ENCODE measurements at places on chromosomes 12 and 14.

DNA sequence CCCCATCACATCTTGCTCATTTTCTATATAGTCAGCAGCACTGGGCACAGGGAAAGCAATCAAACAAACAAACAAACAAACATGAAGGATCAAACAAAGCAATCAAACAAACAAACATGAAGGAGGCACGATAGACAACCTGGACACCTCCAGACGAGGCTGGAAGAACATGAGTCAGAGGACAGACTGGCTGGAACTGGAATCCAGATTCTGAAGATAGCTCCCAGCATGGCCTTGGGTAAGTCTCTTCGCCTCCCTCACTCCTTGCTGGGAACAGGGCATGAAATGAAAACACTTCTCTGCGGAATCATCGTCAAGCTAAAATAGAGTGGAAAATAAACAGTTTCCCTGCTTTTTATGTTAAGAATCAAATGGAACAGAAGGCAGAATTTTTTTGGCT, 984.8 kb downstream of the VRK1 start:
- no peak for DNase-seq

DNA sequence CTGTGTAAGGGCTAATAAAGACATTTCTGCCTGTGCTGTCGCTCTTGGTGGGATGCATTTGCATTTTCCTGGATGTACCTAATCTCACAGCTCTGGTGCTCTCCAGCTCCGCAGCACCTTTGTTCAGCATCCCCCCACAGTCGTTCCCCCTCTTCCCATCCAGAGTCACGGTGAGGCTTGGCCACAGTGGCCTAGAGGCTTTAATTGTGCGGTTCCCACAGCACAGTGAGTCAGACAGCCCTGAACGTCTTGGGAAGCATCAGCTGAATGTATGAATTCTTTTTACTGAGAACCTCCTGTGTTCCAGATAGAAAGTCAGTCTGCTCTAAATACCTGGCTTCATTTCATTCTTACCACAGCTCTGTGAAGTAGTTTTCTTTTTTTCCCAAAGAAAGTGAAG, 28.7 kb downstream of the MLXIP start:
- no peak for DNase-seq

GRCh38 chr12:68067762-68068376, 78.6 kb downstream of the IFNG-AS1 start:
- DNase-seq, result no peak

DNA sequence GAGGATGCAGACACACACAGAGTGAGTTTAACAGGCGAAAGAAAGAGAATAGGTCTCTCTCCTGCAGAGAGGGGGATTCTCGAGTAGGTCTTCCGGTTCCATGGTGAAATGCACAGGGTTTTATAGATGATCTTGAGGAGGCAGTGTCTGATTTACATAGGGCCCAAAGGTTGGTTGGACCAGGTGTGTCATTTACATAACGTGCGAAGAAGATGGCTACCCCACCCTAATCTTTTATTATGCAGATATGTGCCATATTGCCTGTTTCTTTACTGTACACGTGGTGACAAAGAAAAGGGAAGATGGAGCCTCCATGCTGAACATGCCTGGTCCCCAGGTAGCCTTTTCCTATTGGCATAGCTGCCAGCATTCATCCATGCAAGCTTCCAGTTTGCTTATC, 219.8 kb downstream of the CRADD start:
- DNase-seq, result no peak

- DNase-seq, result peak; percentile 34
Observed at GRCh38 chr14:104650057-104650980, 39.1 kb upstream of the INF2 start.

DNA sequence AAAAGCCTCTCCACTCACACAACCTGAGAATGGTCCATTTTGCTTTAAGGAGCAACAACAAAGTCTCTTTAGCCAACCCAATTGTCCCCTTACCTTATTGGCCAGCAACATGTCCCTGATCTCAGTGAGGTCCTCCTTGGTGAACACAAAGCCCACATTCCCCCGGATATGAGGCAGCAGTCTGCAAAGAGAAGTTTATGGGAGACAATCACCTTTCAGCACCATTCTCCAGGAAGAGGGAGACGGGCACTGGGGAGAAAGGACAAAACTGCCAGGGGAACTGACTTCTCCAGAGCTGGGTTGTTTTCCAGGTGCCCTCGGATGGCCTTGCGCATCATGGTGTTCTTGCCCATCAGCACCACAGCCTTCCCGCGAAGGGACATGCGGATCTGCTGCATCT, 1.9 kb downstream of the RPLP0 start:
- no peak for DNase-seq

DNA sequence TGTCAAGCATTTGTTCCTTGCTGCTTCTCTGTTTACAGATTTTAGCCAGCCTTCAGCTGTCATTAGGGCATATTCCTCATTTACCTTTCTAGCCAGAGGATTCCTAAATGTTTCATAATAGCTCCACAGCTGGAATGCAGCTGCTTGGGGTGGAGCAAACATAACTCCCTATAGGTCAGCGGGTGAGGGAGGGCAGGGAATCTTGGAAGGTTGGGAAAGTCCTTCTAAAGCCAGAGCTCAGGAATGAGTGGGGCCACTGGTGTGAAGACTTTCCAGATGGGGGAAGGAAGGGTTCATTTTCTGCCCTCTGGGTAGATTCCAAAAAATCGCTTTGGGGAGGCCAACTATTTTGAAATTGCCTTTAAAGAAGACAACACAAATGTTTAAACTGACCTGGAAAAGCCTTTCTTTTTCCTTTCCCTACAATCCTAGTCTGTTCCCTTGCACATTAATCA, 16.3 kb upstream of the IRF2BPL start:
- no peak for DNase-seq

DNA sequence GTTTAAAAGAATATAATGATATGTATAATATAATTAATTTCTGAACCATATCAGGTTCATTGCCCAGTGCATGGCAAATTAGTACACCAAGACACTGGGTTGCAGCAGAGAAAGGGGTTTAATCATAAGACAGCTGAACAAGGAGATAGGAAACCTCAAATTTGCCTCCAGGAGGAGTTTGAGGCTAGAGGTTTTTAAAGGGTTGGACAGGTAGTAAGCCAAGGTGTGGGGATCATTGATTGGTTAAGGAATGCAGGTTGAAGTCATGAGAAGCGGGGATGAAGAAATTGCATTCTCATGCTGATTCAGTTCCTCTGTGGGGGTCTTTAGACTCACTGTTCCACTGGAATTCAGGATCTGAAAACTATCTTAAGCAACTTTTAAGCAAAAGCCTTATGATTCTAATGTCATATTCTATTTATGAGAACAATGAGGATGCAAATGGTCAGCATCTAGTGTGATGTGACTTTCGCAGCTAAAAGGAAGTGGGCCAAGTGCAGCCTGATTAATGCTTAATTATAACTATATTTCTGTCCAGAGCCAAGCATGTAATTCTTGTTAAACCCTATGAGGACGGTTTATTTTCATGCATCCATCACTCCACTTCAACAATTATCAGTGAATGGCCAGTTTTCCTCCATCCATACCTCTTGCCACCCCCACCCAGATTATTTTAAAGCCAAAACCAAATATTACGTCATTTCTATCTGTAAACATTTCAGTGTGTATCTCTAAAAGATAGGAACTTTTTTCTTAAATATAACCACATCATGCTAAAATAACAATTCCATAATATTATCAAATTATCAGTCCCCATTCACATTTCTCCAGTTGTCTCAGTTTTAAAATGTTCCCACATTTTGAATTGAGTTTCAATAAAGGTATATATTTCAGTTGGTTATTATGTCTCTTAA, 14.9 kb downstream of the RNF212B start:
- no peak for DNase-seq

DNA sequence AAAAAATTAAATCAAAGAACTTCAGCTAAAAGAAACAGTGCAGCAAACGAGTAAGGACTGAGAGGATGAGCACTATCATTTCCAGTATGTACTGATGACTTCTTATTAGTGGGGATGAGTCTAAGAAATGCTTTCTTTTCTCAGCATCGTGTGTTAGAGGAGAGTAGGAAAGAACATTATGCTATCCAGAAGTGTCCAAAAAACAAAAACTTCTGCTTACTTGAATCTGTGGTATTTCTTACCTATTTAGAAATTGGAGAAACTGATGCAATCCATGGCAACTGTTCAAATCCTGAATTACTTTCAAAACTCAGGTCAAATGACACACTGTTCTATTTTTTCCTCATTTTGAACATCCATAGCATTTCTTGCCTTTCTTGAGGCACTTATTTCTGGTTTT, 23.7 kb downstream of the ABCD2 start:
- DNase-seq, result no peak

DNA sequence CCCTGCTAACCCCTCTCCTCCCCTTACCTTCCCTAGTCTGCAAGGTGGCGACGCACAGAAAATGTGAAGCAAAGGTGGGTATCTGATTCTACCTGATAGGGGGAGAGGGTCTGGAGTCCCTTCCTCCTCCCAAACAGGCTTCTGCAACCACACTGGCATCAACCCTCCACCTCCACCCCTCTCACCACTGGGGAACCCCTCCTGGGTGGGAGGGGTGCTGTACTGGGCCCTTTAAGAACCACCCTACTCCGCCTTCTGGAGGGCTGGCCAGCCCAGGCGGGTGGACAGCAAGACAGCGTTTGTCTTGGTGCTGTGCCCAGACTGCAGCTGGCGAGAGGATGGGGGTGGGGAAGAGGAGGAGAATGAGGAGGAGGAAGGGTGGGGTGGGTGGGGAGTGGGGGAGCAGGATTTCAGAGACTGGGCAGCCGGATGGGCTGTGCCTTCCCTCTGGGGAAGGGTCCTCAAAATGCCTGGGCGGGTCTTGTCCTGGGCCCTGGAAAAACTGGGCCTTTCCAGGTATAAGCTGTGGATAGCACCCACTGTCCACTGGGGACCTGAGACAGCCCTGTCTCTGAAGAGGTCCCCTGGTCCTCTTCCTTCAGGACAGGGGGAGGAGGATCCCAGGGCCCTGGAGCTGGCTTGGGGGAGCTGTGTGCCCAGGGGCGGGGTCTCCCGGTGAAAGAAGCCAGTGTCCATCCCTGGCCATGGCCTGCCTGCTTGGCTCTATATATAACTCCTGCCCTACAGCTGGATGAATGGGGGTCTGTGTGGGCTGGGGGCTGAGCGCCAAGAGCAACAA, 2.8 kb downstream of the TNS2 start:
- DNase-seq, result no peak

GRCh38 chr12:16020031-16020430, 108.9 kb downstream of the DERA start:
- no peak for DNase-seq

DNA sequence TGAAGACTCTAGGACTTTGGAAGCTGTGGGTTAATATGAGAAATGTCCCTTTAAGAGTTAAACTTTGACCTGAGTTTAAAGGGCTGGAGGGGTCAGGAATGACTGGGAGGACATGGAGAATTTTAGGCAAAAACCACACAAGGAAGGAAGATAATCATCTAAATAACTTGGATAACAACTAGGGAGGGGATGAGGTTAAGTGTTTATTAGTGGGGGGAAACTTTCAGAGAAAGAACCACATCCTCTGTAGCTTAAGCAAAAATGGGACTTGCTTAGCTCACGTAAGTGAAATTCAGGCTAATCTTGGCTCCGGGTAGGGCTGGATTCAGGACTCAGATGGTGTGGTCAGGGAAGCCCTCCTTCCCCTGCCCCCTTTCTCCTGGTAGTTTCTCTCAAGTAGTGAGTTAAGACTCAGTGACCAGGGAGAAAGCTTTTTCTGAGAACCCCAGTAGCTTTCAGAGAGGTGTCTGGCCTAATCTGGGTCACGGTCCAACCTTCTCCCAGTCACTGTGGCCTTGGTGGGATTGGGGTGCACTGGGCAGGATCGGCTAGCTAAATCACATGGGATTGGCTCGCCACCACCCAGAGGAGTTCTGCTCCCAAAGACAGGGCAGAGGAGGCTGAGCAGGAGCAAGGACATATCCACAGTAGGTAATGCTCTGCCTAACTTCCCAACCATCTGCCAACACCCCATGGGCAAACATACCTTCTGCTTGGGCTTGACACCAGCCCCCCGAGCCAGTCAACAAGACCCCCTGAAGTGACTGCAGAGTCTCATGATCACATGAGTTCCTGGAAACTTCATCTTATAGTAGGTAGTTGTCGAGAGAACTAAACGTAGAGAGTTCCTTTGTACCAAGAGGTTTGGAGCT, 52.8 kb downstream of the ARF6 start:
- no peak for DNase-seq

- DNase-seq, result no peak
Observed at GRCh38 chr12:26648584-26648983, 184.4 kb downstream of the ITPR2 start.

GRCh38 chr12:22634883-22635282, 9.9 kb downstream of the ETNK1 start:
- DNase-seq, result no peak

- no peak for DNase-seq
Observed at GRCh38 chr12:116299064-116299463, 21.6 kb upstream of the MED13L start.

DNA sequence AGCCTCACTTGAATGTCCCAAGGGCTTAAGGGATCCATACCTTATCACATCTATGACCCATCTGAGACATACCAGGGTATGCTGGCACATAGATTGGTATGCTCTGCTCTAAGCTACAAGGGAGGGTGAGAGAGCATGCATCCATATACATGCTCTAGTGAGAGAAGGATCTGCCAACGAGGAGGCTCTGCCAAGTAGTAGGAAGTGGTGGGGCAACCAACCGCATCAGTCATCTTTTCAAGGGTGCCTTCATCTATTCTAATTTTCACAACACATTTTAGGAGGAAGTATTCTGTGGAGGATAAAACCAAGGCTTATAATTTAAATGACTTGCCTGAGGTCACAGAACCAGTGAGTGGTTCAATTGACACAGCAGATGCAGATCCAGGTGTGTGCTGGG, 6.6 kb upstream of the PPM1A start:
- no peak for DNase-seq

DNA sequence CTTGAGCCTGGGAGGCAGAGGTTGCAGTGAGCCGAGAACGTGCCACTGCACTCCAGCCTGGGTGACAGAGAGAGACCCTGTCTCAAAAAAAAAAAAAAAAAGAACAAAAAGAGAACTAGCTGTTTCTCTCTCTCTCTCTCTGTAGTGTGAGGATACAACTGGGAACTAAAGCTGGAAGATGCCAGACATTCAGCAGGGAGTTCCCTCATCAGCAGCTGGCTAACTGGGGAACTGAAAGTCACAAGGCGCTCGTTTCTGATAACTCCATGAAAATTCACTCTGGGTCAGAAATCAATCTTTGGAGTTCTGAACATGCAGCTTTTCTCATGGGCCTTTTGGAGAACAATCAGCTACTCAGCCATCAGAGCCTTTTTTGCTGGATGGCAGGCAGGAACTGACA, 43.5 kb upstream of the MAP1LC3B2 start:
- DNase-seq, result no peak
